Cortex of kidney (tissue), 1 donor: ENCODE measurements at places on chromosomes 11 and 22.

DNA sequence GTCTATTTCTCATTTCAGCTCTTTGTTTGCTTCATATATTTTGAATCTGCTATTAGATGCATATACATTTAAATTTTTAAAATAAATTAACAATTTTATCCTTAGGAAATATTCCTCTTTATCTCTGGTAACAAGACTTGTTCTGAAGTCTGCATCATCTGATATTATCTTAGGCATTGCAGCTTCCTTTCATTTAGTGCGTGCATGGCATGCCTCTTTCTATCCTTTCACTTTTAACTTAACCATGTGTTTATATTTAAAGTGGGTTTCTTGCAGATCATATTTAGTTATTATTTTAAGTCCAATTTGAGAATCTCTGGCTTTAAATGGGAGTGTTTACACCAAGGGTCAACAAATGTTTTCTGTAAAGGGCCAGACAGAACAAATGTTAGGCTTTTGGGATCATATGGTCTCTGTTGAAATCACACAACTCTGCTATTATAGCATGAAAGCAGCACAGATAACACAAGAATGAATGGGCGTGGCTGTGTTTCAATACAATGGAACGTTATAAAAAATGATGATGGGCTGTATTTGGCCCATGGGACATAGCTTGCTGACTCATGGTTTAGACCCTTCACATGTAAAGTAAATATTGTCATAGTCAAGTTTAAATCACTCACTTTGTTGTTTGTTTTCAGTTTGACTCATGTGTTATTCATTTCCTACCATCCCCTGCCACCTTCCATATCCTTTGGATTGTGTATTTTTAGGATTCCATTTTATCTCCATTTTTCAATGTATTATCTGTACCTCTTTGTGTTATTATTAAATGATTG, 83.9 kb upstream of the SNX19 start:
- DNase-seq = no peak

DNA sequence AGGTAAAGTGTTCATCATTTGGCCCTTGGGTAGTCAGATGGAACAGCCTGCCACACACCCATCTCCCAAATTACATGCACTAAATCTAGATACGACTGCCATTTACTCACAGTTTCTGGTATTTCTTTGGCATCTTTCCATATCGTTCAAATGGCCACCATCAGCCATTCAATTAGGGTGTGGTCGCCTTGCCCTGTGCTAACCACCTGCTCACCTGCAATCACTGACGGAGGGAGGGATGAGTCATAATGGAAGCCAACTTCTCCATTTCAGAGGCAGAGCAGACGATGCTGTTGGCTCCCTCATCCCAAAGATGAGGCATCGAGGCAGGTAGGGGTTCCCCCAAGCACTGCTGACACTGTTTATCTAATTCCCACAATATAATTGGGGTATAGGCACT, 14.6 kb downstream of the MS4A6A start:
- no peak for DNase-seq

DNA sequence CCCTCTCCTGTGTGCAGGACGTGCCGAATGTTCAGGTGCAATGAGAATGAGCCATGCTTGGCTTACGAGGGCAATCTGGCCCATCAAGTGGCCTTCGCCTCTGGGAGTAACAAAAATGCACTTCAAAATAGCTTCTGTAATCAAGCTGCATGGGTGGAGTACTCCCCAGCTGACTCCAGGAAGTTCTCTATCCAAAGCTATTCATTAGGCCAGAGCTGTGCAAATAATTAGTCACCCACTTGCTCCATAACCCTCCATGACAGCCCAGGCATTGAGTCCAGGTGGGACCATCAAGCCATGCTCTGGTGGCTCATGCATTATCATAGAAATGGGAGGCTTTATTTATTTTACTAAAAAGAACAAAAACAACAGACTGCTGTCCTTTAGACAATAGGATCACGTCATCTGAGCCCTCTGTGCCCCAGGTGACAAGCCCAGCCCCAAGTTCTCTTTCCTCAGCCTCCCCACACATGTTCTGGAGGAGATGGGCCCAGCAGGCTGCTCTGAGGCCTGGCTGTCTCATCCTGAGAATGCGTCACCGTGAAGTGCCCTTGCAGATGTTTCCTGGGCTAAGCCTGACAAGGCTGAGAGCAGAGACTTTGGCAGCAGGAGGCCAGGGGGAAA, 244.7 kb downstream of the ETS1 start:
- DNase-seq = no peak

DNA sequence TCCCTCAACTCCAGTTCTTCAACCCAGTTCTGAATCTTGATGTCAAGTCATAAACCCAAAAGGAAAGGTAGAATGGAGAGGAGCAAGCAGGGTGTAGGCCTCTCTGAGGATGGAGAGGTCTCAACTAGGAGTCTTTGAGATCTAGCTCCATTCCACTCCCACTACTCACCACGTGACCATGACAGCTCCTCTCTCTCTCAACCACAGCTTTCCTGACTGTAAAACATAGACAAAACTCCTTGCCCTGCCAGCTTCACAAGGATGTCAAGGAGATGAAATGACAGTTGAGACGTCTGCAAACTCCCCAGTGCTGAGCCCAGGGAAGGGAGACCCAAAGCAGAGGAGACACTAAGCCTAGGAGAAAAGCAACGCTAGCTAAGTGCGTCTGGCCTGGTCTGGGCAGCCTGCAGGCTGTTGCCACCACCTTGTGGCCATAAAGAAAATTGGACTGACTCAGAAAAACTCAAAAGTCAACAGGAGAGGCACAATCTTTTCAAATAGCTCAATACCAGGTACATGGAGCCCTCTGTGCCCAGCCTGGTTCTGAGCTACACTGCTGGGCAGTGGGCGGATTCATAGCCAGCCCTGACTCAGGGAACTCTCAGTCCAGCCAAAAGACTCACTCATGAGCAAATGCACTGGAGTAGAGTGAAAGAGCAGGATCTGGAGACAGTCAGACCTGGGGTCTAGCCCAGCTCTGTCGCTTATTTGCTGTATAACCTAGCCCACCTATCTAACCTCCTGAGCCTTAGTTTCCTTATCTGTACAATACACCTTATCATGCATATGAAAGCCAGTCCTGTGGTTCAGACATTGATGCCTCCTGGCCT, 3.4 kb downstream of the CLPB start:
- no peak for DNase-seq

DNA sequence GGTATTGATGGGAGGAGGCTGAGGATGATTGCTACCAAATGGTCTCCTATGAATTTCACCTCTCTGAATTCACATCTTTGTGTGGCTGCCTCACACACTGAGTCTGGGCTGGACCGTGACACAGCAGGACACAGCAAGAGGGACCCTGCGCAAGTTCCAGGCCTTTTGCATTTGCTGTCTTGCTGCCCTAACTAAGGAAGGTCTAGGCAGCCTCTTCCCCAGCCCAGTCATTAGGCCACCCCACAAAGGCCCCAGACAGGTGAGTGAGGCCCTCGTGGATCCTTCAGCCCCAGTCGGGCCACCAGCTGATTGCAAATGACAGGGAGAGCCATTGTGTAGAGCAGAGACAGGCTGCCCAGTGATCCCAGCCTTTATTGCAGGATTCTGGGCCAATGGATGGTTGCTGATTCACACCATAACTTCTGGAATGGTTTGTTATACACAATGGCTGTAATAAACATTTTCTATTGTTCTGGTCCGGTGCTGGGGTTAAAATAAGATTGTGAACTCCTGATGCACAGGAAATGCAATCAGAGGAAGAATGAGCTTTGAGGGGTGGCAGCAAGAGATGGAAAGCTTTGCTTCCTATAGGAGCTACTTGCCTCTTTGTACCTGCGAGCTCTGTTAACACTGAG, 28.5 kb upstream of the CSNK2A3 start:
- no peak for DNase-seq

DNA sequence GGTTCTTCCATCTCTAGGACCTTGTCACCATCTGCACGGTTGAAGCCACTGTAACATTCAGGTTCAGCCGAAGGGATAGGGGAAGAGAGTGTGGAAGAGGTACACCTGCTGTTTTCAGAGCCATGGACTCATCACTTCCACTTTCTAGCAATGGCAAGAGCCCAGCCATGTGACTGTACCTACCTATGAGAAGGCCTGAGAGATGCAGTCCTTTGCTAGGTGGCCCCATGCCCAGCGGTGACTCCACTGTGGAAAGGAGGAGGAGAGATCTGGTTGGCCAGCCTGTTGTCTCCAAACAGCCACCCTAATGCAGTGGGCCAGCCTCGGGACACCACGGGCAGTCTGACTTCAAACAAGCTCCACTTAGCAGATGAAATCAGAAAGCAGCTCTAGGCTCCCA, 16.0 kb downstream of the RASD2 start:
- no peak for DNase-seq
